ENCODE measurements at places on chromosomes 16 and 17. TPM values are rescaled to one million over a fixed set of nuclear protein-coding genes. Genes with fewer than 3 reads are reported as not detected.

DNA sequence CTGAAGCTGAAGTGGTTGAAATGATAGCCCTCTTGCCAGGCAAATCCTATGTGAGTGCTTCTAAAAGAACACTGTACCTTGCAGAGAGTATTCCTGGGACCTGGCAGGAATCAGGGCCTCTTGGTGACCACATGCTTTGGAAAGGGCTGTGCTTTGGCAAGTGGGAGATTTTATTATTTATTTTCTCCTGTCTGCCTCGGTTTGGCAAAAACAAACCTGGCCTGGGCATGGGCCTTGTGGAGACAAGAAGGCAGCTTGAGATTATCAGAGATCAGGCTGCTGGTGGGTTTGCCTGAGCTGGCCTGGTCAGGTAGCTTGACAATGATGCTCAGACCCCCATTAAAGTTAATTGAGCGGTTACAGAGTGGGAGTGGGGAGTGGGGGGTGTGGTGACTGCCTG, 24.6 kb downstream of the ABCC1 start:
- DNase-seq, result no peak
- no peaks in the 10 kb centered on the region for H3K4me1 ChIP-seq
- no peaks in the 10 kb centered on the region for H3K27me3 ChIP-seq
- H3K4me3 ChIP-seq, result no peak overlapping the region
- H3K27ac ChIP-seq, result no peak overlapping the region
- H3K36me3 ChIP-seq, result peaks cover 24% of the 10 kb centered on the region

DNA sequence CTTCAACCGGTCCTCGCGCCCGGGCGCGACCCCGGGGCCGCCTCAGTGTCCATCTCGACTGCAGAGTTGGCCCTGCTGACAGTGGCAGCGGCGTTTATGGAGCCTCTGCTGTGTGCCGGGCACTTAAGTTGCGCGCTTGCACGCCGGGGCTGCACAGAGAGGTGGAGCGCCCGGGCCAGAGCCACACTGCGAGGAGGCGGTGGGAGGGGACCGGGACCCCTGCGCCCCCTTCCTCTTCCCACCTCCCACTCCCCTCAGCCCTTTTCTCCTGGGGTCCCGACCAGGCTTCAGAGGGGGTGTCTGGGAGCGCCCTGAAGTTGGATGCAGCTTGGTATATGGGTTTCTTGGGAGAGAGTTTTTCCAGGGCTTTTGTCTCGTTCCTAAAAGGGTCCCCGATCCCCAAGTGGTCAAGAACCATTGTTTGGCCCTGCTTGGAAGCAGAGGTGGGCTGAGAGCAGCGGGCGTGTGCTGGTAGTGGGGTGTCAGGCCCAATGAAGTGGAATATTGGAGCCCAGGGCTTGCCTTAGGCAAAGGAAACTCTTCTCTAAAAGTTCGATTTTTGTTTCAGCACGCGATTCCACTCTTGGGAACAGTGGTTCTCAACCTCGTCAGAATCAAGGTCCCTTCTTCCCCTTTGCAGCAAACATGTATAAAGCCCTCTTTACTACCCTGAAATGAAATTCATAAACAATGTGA, 605 bp downstream of the MRTFB start:
- H3K36me3 ChIP-seq, result no peaks in the 10 kb centered on the region
- peaks cover 6% of the 10 kb centered on the region for H3K27me3 ChIP-seq
- peak overlapping the region; percentile 63 for H3K27ac ChIP-seq
- DNase-seq, result no peak
- peak overlapping the region; percentile 94 for H3K4me3 ChIP-seq

DNA sequence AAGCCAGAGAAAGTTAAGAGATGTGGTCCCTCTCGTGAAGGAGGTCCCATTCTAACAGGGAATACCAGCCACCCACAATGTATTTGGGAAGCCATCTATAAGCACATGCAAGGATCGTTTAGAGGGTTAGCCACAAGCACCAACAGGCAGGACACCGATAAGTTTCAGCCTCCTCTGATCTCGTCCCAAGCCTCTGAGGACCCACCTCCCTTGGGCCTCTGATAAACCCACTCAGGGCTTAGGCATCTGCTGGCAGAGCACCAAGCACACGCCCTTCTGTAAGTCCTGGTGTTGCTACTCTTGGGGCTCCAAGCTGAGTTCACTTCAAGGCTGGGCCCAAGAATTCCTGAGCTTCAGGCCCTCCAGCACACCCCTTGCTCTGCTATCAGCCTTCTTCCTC, 5.4 kb upstream of the PNPO start:
- H3K27ac ChIP-seq, result no peak overlapping the region
- no peak for DNase-seq
- no peaks in the 10 kb centered on the region for H3K36me3 ChIP-seq
- no peak overlapping the region for H3K4me3 ChIP-seq
- peaks cover 7% of the 10 kb centered on the region for H3K27me3 ChIP-seq
- peaks cover 2% of the 10 kb centered on the region for H3K4me1 ChIP-seq

DNA sequence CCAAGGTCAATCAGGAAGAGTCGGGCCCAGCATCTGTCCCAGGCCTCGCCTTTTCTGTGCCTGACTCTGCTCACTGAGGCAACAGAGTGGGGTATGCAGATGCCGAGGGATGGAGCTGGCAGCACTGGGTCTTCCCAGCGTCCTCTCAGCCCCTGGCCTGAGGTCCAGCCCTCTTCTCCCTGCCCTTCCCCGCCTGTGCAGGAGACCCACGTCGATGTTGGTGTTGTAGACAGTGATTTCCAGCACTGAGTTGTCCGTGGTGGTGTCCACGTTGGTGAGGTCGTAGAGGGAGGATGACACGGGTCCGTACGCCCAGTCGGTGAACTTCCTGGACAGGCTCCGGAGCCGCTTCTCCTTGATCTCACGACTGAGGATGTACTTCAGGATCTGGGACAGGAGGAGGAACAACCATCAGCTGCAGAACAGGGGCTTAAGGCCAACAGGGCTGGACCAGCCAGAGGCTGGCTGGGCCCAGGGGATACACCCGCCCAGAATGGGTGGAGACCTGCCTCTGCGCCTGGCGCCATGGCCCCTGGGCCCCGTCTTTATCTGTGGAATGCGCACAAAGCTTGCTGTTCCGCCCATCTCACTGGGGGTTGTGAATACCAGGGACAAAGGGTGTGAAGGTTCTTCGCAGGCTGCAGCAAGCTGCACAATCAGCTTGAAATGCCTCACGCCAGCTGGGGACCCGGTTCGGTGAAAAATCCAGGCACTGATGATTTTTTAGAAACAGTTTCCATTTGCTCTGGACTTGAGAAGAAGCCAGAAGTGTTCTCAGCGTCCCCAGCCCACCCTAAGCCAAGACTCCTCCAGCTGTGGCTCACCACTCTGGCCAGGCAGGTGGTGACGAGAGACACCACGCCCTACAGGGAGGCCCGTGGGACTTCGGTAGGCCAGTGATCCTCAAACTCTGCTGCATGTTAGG, 27.5 kb downstream of the TRPV3 start:
- H3K27me3 ChIP-seq, result peaks cover 5% of the 10 kb centered on the region
- DNase-seq, result no peak
- H3K27ac ChIP-seq, result no peak overlapping the region
- no peak overlapping the region for H3K4me3 ChIP-seq

The KRT36 gene
- not detected for total RNA-seq

The PRR35 gene
- not detected for total RNA-seq

The KRTAP2-3 gene
- total RNA-seq, result not detected

GRCh38 chr17:45287526-45288500, 25.9 kb upstream of the SPATA32 start:
- no peak for DNase-seq
- H3K4me3 ChIP-seq, result no peak overlapping the region
- H3K4me1 ChIP-seq, result no peaks in the 10 kb centered on the region
- H3K27me3 ChIP-seq, result peaks cover 4% of the 10 kb centered on the region
- peaks cover 16% of the 10 kb centered on the region for H3K36me3 ChIP-seq

GRCh38 chr17:19590912-19591551, 57.4 kb downstream of the SLC47A1 start:
- H3K36me3 ChIP-seq, result no peaks in the 10 kb centered on the region
- no peak overlapping the region for H3K4me3 ChIP-seq
- peaks cover 6% of the 10 kb centered on the region for H3K27me3 ChIP-seq
- no peak overlapping the region for H3K27ac ChIP-seq
- no peak for DNase-seq
- no peaks in the 10 kb centered on the region for H3K4me1 ChIP-seq

The TMEM92 gene
- 28.1 TPM for total RNA-seq

- peaks cover 17% of the 10 kb centered on the region for H3K36me3 ChIP-seq
- H3K27me3 ChIP-seq, result no peaks in the 10 kb centered on the region
- H3K27ac ChIP-seq, result no peak overlapping the region
- no peak for DNase-seq
Measured at GRCh38 chr16:88599825-88600538, 29.8 kb downstream of the ZC3H18 start.

- DNase-seq, result no peak
- H3K27me3 ChIP-seq, result peaks cover 7% of the 10 kb centered on the region
- no peak overlapping the region for H3K4me3 ChIP-seq
- no peaks in the 10 kb centered on the region for H3K36me3 ChIP-seq
Measured at GRCh38 chr17:79465011-79465680, 145.7 kb downstream of the RBFOX3 start.

Measured in endothelial cell (in vitro differentiated cells).